Uterus (tissue), 4 donors: ENCODE measurements at places on chromosomes 13 and 19. TPM values are rescaled to one million over a fixed set of nuclear protein-coding genes. Genes with fewer than 3 reads are reported as not detected.

CDX2 gene
- 0.29 TPM for total RNA-seq

CYSLTR2 gene
- 0.26 TPM for total RNA-seq

ZNF491 gene
- 6.6 TPM for total RNA-seq

SMIM24 gene
- total RNA-seq, result not detected

GPR12 gene
- not detected for total RNA-seq

ZNF135 gene
- 6.2 TPM for total RNA-seq

SPRED3 gene
- not detected for total RNA-seq

SLC25A30 gene
- total RNA-seq, result 21.7 TPM

IGFLR1 gene
- 1.1 TPM for total RNA-seq

ZNF180 gene
- total RNA-seq, result 9.3 TPM

LMTK3 gene
- total RNA-seq, result 0.28 TPM

NLRP5 gene
- not detected for total RNA-seq

HPN gene
- 1.1 TPM for total RNA-seq

CPB2 gene
- total RNA-seq, result not detected

PLEKHA4 gene
- 60.4 TPM for total RNA-seq

TPTE2 gene
- total RNA-seq, result not detected

LGI4 gene
- total RNA-seq, result 13.3 TPM

SCAF1 gene
- 8.8 TPM for total RNA-seq

SLC10A2 gene
- total RNA-seq, result not detected

S1PR5 gene
- 2.6 TPM for total RNA-seq

LYL1 gene
- 15.5 TPM for total RNA-seq

ZNF729 gene
- total RNA-seq, result not detected

EEF2 gene
- total RNA-seq, result 2,325 TPM
